ENCODE measurements at places on chromosomes 16 and 17.

DNA sequence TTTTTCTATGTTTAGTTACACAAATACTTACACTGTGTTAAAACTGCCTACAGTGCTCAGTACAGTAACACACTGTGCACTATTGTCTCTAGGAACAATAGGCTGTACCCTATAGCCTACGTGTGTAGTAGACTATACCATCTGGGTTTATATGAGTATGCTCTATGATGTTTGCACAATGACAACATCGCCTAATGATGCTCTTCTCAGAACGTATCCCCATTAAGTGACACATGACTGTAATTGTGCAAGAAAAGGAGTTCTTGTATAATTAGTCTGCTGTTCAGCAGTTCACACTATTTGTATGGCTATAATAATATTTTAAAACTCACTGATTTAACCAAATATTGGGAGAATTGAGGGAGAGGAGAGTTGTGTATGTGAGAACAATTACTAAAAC lies 173.7 kb downstream of the TRIM37 start:
- DNase-seq, result no peak

DNA sequence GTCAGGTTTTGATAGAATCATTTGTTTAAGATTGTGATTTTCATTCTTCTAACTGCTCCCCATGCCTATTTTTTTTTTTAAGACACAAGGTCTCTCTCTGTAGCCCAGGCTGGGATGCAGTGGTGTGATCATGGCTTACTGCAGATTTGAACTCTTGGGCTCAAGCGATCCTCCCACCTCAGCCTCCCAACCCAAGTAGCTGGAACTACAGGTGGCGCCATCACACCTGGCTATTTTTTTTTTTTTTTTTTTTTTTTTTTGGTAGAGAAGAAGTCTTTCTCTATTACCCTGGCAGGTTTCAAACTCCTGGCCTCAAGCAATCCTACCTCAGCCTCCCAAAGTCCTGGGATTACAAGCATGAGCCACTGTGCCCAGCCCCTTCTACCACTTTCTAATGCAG lies 223.3 kb downstream of the CBLN1 start:
- DNase-seq, result no peak

GRCh38 chr17:36463916-36464764 lies 22.3 kb upstream of the ZNHIT3 start:
- DNase-seq, result no peak

DNA sequence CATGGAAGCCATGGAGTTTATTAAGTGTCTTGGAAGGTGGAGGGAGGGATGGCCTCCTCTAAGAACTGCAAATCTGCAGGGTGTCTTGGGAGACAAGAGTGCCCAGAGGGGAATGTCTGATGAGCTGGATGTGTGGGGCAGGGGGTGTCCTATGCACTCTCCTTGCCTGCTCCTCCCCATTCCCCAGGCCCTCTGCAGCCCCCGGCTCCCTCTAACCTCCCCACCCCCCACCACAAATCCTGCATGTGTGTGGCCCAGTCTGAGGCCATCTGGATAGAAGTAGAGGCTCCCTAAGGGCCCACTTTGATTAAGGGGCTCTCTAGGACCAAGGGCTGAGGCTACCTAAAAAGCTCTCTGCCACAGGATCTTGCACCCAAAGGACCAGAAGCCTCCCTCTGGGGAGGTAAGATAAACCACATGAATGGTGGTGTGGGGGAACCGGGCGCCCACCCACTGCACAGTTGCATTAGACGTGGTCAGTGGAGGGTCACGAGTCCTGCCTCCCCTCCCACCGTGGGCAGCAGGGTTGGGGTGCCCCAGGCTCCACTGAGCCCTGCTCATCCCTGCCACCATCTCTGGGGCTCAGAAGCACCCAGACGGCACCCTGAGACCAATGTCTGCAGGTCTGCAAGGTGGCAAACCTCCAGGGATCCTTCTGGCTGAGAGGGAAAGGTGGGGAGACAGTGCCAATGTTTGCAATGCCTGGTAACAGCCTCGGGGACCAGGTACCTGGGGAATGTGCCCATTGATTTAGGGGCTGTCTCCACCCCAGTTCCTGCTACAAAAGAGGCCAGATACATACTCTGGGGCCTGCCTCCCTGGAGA lies 618 bp downstream of the AANAT start:
- DNase-seq, result no peak

DNA sequence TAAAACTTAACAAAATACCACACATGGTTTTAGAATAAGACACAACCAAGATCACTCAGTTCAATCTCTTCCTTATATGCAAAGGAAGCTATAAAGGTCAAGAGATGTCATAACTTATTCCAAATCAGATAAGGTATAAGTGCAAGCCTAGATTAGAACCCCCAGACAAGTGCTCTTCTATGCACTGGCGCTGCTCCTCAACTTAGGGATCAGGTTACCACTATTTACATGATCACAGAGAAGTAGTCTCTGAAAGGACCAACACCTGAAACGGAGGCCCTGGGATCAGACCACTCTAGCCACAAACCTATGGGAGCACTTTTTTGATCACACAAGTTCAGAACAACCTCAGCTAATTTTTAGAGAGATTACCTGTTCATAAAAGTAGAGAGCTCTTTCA lies 16.6 kb downstream of the COPS3 start:
- DNase-seq, result no peak

- no peak for DNase-seq
Measured at GRCh38 chr16:27676839-27677238, 126.9 kb downstream of the KATNIP start.

- DNase-seq, result no peak
Measured at GRCh38 chr17:77501751-77502625, 361.2 kb downstream of the SEC14L1 start.

DNA sequence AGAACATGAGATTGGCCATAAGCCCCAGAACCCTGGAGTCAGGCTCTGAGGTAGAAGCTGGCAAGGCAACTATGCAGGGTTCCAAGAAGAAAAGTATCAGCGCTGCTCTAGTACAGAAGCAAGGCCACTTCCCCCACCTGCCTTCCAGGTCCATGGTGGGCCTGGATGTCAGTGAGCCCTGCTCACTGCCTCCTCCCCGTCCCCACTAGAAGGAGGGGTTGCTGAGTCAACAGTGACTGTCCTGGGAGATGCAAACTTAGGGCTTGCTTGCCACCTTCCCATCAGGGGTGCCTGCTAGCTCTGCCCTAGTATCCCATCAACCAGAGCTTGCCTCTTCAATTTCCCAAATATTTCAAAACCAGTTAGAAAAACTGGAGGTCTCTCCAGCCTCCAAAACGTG lies 29.6 kb upstream of the SREBF1 start:
- DNase-seq, result no peak

DNA sequence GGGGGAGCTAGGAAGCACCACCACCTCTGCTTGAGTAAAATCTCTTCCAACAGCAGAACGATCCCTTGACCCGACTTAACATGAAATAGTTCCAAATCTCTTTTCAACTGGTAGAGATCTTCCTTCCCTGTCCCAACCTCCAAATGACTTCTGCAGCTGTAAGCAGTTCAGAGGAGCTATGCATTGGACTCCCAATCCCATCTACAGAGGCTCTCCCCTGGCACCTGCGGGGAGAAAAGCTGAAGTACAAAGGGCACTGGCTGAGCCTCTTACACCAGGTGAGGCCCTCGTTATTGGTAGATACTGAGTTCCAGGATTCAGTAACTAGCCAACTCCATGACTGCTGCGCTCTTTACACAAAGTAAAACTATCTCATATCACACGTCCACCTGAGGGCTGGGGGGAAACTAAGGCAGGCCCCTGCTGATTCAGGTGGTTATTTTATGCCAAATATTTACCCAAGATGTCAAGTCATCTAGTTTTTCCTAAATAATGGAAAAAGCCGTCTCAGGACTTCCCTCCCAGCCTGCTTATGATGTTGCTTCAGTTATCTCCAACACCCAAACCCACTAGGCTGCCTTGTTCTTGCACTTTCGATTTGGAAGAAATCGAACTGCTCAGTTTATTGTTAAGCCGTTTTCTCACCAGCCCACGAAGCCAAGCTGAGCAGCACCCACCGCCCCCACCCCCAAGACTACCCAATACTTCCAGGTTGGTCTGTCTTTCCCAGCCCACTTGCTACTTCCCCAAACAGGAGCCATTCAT lies 3.2 kb downstream of the ACTG1 start:
- no peak for DNase-seq

DNA sequence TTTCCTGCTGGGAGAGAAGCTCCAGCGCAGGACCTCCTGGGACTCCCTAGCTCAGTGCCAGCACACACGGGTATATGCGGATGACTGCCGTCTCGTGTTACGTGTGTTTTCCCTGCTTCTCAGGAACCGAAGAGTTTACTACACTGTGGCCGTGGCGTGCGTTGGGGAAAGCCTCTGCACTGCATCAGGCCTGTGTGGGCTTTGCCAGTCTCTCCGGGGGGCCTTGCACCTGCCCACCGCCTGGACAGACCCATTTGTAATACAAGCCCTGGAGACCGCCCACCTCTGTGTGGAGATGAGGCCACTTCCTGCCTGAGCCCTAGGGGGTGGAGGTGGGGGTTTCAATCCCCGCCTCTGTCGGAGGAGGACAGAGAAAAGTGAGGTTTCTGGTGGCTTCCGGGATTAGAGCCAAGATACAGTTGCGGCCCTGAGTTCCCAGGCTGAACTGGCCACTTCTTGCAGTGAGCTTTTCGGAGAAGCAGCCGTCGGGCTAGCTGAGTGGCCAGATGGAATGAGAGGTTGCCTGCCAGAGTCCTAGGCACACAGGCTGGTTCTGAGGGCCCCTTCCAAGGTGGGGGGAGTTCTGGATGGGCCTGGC lies 43.4 kb upstream of the GSE1 start:
- no peak for DNase-seq

GRCh38 chr17:1031711-1032110 lies 34.8 kb downstream of the TIMM22 start:
- DNase-seq, result no peak

DNA sequence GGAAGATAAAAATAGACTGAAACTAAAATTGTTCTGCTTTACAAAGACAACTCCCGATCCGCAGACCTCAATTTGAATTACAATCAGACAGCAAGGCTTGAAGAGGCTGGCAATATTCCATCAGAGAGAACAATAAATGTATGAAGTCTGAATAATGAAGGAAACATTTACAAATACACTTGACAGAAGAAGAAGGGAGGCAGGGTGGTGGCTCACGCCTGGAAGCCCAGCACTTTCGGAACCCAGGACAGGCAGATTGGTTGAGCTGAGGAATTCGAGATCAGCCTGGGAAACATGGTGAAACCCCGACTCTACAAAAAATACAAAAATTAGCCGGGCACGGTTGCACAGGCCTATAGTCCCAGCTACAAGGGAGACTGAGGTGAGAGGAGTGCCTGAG lies 14.6 kb downstream of the ODF4 start:
- DNase-seq, result no peak

DNA sequence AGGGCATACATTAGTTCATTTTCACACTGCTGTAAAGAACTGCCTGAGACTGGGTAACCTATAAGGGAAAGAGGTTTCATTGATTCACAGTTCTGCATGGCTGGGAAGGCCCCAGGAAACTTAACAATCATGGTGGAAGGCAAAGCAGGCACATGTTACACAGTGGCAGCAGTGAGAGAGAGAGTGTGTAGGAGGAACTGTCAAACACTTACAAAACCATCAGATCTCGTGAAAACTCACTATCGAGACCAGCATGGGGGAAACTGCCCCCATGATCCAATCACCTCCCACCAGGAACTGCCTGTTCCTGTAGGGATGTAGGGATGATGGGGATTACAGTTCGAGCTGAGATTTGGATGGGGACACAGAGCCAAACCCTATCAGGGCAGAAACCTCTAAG lies 17.2 kb downstream of the NUBP1 start:
- DNase-seq, result no peak

GRCh38 chr16:50610331-50611262 lies 62.4 kb downstream of the NKD1 start:
- DNase-seq, result no peak

GRCh38 chr17:41697122-41697962 lies 8.7 kb downstream of the EIF1 start:
- no peak for DNase-seq

DNA sequence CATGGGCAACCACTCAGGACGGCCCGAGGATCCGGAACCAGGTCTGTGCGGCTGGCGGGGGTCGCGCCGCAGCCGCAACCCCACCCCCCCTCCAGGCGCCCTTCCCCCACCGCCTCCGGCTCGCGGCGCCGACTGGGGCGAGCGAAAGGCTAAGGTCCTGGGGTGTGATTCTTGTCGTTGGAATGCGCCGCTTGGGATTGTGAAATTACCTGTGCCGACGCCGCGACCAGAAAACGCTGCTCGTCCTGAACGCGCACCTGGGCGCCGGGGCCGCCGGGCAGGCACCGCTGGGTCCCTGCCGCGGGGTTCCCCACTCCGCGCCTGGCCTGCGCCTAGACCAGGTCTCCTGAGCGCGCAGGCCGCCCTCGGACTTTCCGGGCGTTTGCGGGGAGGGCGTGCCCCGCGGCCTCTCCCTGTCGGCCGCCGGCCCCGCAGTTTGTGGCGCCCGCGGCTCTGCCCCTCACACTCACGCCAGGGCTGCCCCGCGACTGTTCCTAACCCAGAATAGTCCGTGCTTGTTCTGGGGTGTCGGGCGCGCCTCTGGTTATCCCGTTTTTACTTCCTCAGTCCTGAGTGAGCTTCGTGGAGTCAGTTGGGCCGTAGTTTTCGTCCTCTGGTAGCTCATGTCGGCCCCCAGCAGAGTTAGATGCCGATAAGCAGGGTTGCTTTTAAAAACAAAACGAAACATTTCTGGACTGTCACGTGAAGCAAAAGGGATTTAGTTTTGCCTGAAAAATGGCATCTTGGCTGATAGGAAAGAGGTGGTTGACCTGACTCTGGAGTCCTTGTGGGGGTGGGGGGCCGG lies 147.2 kb downstream of the SPECC1 start:
- no peak for DNase-seq

DNA sequence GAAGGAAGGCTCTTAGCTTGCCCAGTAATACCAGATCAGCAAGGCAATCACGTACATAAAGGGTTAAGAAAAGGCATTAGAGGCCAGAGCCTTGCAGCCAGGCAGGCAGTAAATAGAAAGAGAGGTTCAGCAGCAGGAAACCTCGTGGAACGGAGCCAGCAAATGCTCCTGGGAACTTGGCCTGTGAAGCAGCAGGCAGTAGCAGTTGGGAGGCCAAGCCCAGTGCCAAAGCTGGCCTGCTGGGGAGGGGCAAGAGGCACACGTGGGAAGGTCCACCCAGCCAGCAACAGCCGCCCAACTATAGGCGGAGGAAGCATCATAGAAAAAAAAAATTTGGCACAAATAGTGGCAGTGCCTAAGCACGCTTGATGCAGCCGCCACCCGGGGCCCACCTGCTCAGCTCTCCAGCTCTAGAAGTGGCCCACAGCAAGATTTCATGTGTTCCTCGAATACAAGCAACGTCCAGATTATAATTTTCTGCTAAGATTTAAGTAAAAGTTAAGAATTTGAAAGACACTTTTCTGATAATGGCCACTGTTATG lies 2339.5 kb downstream of the TP53TG3F start:
- DNase-seq, result no peak

- no peak for DNase-seq
Measured at GRCh38 chr17:73773702-73774101, 129.5 kb upstream of the SDK2 start.

GRCh38 chr17:11797803-11798202 lies 199.5 kb downstream of the ZNF18 start:
- DNase-seq, result no peak

Measured in stimulated activated CD8-positive, alpha-beta memory T cell treated with anti-CD3 and anti-CD28 coated beads, Interleukin-2, amount 100 ng/mL, for 1 hour (primary cell).